ENCODE measurements at places on chromosomes 7 and 10. TPM values are rescaled to one million over a fixed set of nuclear protein-coding genes. Genes with fewer than 3 reads are reported as not detected.
A peak's percentile ranks its signal among the peaks of the same experiment; 100 is the strongest.

The FAM237B gene
- not detected for total RNA-seq

The LIPK gene
- not detected for total RNA-seq

The CUBN gene
- total RNA-seq: 0.37 TPM

The VIPR2 gene
- 0.55 TPM for total RNA-seq

The WNT2 gene
- total RNA-seq: not detected

The SRGN gene
- total RNA-seq: 38.0 TPM

The SFTPA1 gene
- total RNA-seq: not detected

The CC2D2B gene
- 0.37 TPM for total RNA-seq

The TTYH3 gene
- total RNA-seq: 31.3 TPM

GRCh38 chr7:43749383-43749940, 9.0 kb upstream of the BLVRA start:
- no peak for DNase-seq

DNA sequence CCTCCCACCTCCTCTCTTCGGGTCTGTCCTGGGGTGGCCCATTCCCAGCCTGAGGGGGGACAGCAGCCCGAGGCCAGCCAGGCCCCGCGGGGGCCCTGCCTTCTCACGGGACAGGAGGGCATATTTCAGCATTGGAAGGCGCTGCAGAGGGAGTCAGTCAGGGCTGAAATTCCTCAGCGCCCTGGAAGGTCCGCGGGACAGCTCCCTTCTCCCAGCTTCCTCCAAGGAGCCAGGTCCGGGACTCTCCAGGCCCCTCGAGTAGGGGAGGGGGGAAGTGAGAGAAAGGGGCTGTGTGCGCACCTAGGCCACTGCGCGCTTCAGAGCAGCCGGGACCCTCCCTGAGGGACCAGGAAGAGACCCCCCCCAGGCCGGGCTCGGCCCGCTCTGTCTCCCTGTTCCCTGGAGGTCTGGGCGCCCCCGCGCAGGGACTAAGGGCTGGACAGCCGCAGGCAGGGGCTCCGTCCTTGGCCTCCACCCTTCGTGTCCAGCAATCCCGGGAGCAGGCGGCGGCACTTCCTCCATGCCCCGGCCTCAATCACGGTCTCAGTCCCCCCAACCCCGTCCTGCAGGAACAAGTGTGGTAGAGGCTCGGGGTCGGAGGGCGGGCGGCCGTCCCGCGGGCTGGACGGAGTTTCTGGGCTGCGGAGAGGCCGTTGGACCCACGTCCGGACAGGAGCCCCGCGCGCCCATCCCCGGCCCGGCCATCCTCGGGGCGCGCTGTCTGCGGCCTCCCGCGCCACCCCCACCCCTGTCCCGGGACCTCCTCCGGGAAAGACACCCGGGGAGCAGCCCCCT, 6.0 kb upstream of the ELFN1 start:
- DNase-seq: no peak

DNA sequence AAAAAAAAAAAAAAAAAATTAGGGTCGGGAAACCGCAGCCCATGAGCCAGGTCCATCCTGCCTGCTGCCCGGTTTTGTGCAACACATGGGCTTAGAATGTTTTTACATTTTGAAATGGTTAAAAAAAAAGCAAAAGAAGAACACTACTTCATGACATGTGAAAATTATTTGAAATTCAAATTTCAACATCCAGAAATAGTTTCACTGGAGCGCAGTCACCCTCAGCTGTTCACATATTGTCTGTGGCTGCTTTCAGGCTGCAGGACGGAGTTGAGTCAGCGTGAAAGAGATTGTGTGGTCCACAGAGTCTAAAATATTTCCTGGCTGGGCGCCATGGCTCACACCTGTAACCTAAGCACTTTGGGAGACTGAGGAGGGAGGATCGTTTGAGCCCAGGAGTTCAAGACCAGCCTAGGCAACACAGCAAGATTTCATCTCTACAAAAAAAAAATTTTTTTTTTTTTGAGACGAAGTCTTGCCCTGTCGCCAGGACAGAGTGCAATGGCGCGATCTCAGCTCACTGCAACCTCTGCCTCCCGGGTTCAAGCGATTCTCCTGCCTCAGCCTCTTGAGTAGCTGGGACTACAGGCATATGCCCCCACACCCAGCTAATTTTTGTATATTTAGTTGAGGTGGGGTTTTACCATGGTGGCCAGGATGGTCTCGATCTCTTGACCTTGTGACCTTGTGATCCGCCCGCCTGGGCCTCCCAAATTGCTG, 63.9 kb upstream of the ECHDC3 start:
- DNase-seq: no peak

DNA sequence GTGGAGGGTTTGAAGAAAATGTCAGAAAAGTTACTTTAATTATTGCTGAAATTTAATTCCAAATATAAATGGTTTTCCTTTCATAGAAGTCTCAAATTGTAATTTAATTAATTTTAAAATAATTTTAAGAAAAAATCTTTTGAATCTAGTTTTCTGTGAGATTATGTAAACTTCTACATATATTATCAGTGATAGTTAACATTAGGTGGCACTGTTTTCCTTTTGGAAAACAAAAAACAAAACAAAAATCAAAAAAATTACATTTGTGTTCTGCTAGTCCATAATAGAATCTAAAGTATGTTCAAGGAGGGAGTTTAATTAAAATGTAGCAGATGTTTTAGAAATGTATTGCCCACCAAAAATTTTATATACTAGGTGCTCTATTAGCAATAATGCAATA, 1456.7 kb downstream of the REEP3 start:
- DNase-seq: no peak

GRCh38 chr10:47286591-47287315, 13.2 kb upstream of the GDF10 start:
- no peak for DNase-seq

- DNase-seq: peak; percentile 31
Observed at GRCh38 chr10:86967481-86967941, 771 bp upstream of the ADIRF start.

DNA sequence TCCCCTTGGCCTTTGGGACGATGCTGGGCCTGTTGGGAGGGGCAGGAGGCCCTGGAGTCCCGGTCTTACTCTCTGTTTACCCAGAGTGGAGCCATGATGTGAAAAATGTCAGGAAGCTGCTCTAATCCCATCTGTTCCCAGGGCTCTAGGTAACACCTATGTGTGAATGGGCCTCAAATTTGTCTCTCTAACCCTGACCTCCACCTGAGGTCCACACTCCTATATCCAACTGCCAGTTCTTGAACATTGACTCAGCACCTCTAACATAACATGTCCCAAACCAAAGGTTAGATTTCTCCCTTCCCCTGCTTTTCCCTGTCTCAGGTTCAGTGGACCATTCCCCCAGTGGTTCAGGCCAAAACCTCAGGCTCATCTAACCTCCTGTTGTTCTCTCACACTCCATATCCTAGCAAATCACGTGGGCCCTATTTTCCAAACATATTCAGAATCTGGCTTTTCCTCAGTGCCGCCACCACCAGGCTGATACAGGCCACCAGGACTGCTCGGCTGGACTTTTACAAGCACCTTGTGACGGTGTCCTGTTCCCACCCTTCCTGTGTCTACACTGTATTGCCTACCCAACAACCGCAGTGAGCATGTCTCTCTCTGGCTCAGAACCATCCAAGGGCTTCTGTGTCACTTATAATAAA, 130.6 kb downstream of the ATXN7L1 start:
- no peak for DNase-seq

GRCh38 chr10:95531058-95531809, 29.9 kb downstream of the SORBS1 start:
- DNase-seq: no peak

DNA sequence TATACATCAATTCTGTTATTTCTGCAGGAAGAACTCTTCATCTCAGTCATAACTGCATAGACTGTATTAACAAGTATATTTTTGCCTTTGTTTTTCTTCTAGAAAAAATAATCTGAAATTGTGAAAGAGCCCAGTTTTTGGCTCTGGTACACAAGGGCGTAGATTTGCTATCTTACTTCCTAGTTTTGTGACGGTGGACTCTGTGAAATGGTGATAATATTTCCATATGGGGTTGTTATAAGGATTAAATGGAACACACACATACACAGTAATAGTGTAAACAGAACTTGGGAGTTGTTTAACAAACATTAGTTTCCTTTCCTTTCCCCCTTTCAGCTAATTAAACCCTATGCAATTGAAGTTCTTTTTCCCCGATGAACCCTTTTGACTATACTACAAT, 108.7 kb downstream of the MKLN1 start:
- no peak for DNase-seq

GRCh38 chr7:146366938-146367337, 250.3 kb downstream of the CNTNAP2 start:
- DNase-seq: no peak

GRCh38 chr7:130266258-130266960, at the start of gene CPA2:
TSS of gene CPA2 (plus strand) at chr7:130266863. CDS start at chr7:130266882, 19 bp downstream.
- no peak for DNase-seq

DNA sequence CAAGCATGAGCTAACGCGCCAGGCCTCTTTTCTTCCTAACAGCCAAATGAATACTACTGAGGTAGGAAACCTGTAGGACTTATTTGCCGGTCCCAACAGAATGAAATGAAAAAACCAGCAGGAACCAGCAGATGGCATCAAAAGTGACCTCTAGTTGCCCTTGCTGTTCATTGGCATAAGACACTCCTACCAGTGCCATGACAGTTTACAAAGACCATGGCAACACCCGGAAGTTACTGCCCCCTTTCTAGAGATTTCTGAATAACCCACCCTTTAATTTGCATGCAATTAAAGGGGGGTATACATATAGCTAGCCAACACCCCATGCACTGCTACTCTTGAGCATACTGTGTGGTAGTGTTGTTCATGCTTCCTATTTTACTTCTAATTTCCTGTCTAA, 65.2 kb downstream of the ATE1 start:
- DNase-seq: no peak

GRCh38 chr7:131109759-131110296, 217.8 kb upstream of the MKLN1 start:
- peak; percentile 81 for DNase-seq

DNA sequence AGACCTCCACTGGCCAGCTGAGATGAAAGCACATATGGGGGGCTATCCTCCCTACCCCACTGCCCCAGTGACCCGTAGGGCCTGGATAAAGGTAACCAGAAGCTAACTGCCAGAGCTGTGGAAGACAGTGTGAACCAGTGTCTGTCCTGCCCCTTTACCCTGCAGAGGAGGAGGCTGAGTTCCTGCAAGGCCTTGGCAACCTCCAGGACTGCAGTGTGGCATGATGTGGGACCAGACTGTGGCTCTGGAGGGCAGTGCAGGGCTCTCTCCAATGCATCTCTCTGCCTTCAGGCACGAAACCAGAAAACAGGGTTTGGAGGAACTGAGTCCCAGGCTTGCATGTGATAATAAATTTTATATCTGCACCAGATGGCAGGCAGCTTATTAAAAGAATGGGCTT, 93.1 kb downstream of the EPC1 start:
- no peak for DNase-seq

- no peak for DNase-seq
Observed at GRCh38 chr7:151454305-151454704, 14.4 kb upstream of the CRYGN start.

GRCh38 chr7:15581352-15581951, 19.6 kb upstream of the AGMO start:
- no peak for DNase-seq

DNA sequence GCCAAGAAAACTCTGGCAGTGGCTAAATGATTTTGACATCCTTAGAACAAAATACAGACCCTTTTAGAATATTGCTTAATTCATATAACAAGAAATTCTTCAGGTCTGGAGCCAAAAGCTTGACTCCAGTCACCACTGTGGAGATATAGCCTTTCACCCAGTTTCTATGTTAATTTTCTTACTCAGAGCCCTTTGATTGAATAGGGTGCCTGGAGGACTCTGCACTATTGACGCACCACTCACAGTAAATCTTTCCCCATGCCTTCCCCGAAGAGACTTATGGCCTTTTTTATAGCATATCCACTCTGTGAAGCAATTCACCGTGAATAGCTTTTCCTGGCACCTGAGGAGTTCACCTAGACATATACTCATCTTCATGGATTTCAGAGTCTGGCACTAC, 613.8 kb downstream of the ZWINT start:
- no peak for DNase-seq

DNA sequence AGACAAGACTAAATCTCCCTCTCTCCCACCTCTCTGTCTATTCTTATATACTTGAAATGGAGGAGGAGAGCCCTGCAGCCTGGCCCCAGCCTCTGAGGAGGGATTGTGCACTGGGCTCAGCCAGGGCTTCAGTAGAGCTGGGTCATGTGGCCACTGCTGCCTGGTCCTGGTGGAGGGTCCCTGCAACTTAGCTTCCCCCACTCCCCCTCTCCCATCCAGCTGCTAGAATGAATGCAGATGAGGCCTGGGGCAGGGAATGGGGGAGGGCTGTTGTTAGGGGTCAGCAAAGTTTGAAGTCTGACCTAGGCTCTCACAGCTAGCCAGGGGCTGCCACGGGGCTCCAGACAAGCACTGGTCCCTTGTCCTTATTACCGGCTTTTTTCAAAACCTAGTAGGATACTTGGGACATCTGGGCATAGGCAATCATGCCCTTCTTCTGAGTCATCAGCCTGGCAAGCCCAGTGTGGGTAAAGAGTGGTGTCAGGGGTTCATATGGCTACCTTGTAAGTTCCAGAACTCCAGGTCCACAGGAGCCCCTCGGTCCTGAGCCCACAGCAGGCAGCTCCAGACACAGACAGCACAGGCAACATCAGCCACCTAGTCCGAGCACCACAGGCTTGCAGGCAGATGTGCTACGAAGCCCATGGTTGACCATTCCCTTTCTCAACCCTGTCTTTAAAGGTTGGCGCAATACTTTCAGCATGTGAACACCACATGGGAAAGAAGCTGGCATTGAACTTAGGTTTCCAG, 12.8 kb upstream of the CXCL12 start:
- no peak for DNase-seq

DNA sequence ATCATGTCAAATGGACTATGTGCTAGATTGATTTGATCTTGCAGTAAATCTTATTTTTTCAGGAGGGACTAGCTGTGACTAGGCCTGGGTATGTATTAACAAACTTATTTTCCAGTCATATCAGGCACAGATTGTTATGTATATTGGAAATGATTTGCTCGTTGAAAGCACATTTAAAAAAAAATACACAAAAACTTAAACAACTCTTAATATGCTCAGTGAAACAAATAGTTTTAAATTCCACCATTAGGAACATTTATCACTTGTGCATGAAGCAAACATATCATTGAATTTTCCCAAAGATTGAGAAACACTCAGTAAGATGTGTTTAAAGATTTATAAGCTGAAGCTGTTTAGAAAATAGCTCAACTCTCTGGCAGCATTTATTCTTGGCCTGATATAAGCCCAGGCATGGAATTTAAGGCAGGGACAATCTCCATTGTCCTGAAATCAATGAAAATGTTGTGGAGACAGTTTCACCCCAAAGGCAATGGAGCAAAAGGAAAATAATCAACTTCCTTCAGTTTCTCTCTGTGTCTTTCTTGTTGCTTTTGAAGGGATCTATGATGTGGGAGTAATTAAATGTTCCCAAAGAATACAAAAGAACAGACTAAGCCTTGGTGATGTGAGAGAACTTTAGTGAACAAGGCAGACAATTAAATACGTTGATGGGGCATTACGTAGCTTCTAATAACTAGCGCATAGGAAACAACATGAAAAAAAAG, 250.3 kb downstream of the GPR37 start:
- no peak for DNase-seq

- no peak for DNase-seq
Observed at GRCh38 chr10:30675791-30676718, 46.5 kb upstream of the LYZL2 start.

- no peak for DNase-seq
Observed at GRCh38 chr7:30888747-30889146, 22.9 kb upstream of the AQP1 start.

- no peak for DNase-seq
Observed at GRCh38 chr7:129122078-129122750, 22.3 kb upstream of the TSPAN33 start.

GRCh38 chr7:157054927-157055326, 44.5 kb upstream of the MNX1 start:
- DNase-seq: no peak

Measured in left colon (tissue), 2 donors.